Gastroesophageal sphincter (tissue), 4 donors: ENCODE measurements at places on chromosomes 2 and 18.

GRCh38 chr2:217030081-217030480, 170.2 kb upstream of the TNP1 start:
- no peak for ATAC-seq

DNA sequence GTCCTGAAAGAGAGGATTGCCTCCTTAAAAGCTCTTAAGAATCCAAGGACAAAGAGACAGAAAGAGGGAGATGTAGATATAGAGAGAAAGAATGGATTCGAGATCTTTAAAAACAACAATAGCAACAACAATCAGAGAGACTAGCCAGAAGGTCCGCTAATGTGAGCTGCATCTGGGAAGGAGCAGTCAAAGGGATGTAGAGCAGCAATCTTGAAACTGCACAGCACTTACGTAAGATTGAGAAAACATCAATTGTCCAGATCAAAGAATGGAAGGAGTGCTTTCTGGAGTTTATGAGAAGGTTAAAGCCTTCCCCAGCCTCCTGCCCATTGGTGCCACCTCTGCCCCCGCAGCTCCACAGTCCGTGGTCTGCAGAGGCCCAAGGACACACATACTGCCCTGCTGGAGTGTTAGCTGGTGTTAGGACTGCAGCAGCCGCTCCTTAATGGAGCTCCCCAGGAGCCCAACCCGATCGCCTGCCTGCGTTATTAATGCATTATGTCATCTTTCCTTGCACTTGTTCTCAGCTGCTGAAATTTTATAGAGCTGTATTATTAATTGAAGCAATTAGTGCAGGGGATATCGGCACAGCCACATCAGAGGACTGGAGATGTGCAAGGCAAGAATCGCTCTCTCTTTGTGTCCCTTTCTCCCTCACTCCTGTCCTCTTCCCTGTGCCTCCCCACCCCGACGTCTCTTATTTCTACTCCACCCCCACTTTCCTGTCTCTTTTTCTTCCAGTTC, 94.2 kb upstream of the STPG4 start:
- no peak for ATAC-seq

DNA sequence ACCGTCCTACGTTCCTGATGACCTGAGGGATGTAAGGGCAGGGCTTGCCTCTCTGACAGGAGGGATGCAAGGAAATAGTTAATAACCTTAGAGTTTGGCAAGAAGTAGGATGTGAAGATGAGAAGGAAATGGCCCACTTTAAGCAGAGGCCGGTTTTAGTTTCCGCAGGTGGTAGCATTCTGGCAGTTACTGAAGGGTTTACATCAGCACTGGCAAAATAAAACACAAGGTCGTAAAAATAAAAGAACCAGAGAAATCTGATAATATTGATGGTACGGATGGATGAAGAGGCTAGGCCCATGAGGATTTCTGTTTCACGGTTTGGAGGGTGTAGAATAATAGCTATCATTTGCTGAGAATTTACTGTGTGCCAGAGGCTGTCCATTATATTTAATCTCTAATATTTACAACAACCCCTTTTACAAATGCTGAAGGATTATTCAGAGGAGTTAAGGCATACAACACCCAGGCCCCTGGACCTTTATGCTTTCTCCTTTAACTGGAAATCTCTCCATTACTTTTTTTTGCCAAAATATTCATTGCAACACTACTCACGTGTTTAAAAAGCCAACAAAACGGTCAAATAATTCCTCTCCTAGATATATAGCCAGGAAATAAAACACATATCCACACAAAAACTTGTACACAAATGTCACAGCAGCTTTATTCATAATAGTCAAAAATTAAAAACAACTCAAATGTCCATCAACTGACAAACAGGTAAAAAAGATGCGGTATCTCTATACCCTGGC, 28.5 kb downstream of the DAPL1 start:
- no peak for ATAC-seq

- ATAC-seq: no peak
Observed at GRCh38 chr2:157421331-157421944, 22.5 kb downstream of the CYTIP start.

GRCh38 chr2:191666226-191666625, 11.7 kb upstream of the NABP1 start:
- ATAC-seq: no peak
